ENCODE measurements at places on chromosomes 11 and 22. TPM values are rescaled to one million over a fixed set of nuclear protein-coding genes. Genes with fewer than 3 reads are reported as not detected.

DNA sequence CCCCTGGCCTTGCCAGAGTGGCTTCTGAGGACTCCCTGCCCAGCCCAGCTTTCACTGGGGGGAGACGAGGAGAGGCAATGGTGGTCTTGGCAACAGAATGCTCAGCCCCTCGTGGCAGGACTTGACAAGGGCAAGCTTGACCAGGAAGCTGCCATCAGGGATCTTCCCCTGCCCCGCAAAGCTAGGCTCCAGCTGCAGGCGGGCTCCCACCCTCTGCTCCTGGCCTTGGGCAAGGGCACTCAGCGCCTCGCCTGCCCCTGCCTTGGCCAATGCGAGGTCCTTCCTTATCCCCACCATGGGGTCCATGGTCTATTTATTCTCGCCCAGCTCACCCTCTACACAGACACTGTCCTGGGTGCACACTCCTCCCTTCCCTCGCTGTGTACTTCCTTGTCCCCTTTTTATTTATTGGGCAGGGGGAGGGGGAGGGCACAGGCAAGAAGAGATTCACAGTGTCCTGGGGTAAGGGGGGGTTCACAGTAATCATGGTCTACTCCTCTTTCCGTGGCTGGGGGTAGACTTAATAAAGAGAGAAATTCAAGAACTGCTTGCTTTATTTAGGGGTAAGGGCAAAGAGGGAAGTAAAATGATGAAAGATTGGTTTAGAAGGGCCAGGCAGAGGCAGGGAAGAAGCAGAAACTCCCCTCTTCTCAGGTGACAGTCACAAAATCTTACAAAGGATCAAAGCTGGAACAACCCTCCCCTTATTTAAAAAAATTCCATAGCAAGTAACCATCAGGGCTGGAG is 1.6 kb downstream of the GPHA2 start:
- H3K36me3 ChIP-seq, result peaks cover 8% of the 10 kb centered on the region
- H3K27ac ChIP-seq, result no peak overlapping the region
- no peaks in the 10 kb centered on the region for H3K4me1 ChIP-seq
- no peak for DNase-seq
- H3K27me3 ChIP-seq, result peaks cover 2% of the 10 kb centered on the region

Gene TBX1
- not detected for total RNA-seq

- H3K4me3 ChIP-seq, result no peak overlapping the region
- peak overlapping the region; percentile 17 for H3K27ac ChIP-seq
- peaks cover 8% of the 10 kb centered on the region for H3K27me3 ChIP-seq
These were observed 3.2 kb upstream of the PTDSS2 start for GRCh38 chr11:446891-447290.

Gene IFTAP
- total RNA-seq, result 1.8 TPM

- peak overlapping the region; percentile 7 for H3K4me3 ChIP-seq
- H3K27me3 ChIP-seq, result no peaks in the 10 kb centered on the region
- H3K27ac ChIP-seq, result peak overlapping the region; percentile 72
- H3K4me1 ChIP-seq, result peaks cover 62% of the 10 kb centered on the region
These were observed 113.4 kb upstream of the CRYBB3 start for GRCh38 chr22:25085930-25086901.

GRCh38 chr11:33835143-33835878 is 56.6 kb downstream of the LMO2 start:
- no peaks in the 10 kb centered on the region for H3K36me3 ChIP-seq
- H3K27me3 ChIP-seq, result peaks cover 24% of the 10 kb centered on the region
- no peak overlapping the region for H3K27ac ChIP-seq
- no peak for DNase-seq

Gene DAGLA
- total RNA-seq, result 0.44 TPM

GRCh38 chr11:77055101-77055561 is 11.6 kb upstream of the CAPN5 start:
- no peaks in the 10 kb centered on the region for H3K36me3 ChIP-seq
- peaks cover 3% of the 10 kb centered on the region for H3K27me3 ChIP-seq
- H3K4me3 ChIP-seq, result no peak overlapping the region
- no peak overlapping the region for H3K27ac ChIP-seq
- DNase-seq, result no peak

Gene OR52B4
- total RNA-seq, result not detected

Gene PIWIL4
- total RNA-seq, result 0.55 TPM

Gene CELSR1
- total RNA-seq, result 0.23 TPM

- H3K27me3 ChIP-seq, result no peaks in the 10 kb centered on the region
- H3K4me1 ChIP-seq, result no peaks in the 10 kb centered on the region
- no peak for DNase-seq
These were observed 10.9 kb downstream of the FADS3 start for GRCh38 chr11:61880454-61880853.

Gene CDC42BPG
- total RNA-seq, result 0.42 TPM

Gene WT1
- total RNA-seq, result not detected
